ENCODE measurements at places on chromosomes 3 and 15.

DNA sequence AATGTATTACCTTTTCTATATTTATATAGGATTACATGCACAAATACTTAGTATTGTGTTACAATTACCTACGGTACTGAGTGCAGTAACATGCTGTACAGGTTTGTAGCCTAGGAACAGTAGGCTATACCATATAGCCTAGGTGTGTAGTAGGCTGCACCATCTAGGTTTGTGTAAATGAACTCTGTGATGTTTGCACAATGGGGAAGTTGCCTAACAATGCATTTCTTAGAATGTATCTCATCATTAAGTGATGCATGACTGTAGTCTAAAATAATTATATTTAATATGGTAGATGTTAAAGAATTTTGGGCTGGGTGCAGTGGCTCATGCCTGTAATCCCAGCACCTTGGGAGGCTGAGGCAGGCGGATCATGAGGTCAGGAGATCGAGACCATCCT, 281.0 kb downstream of the KLF13 start:
- DNase-seq, result peak; percentile 62

DNA sequence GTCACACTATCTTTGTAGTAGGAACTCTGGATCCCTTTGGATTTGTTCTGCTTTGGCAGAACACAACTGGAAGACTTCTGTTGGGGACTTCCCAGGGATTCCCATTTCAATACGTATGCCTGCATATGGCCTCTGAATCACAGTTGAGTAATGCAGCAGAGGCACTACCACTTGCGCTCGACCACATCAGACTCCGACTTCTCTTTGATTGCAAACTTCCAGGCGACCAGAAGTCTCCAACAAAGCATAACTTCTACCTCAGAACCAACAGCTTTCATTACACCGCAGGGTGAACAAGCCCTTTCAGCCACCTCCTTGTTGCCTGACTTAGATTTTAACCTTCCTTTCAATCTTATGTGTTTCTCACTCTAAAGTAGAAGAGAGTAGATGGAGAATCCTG, 924.4 kb downstream of the IGSF11 start:
- DNase-seq, result peak; percentile 93

GRCh38 chr15:71252044-71252739, 136.9 kb downstream of the THSD4 start:
- peak; percentile 65 for DNase-seq

- DNase-seq, result no peak
Observed at GRCh38 chr15:89143503-89144162, 55.4 kb downstream of the ABHD2 start.

GRCh38 chr3:197421021-197421420, 122.6 kb upstream of the DLG1 start:
- DNase-seq, result no peak

GRCh38 chr3:153313302-153313965, 151.4 kb downstream of the RAP2B start:
- DNase-seq, result peak; percentile 10

DNA sequence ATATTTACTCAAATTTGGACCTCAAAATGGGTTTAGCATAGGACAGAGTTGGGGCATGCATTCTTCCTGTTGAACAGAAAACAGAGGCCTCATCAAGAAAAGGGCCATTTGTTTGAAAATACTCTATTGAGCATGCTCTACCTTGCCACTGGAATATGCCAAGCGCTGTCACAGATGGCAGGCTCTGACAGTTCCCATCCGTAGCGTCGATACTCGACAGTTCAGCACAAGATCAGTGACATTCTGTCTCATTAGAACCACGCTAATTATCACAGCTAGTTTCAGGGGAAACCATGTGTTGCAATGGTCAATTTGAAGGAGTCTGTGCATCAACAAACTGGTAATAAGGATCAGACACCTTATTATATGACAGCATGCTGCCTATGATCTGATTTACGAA, 54.5 kb downstream of the SATB1 start:
- no peak for DNase-seq

GRCh38 chr15:69522361-69522760, 69.7 kb downstream of the RPLP1 start:
- DNase-seq, result peak; percentile 67

GRCh38 chr15:39756806-39757522, 25.7 kb downstream of the FSIP1 start:
- DNase-seq, result peak; percentile 74

GRCh38 chr3:61945657-61946056, 384.3 kb downstream of the PTPRG start:
- DNase-seq, result no peak

- peak; percentile 76 for DNase-seq
Observed at GRCh38 chr15:68644083-68644904, 65.5 kb downstream of the CORO2B start.

DNA sequence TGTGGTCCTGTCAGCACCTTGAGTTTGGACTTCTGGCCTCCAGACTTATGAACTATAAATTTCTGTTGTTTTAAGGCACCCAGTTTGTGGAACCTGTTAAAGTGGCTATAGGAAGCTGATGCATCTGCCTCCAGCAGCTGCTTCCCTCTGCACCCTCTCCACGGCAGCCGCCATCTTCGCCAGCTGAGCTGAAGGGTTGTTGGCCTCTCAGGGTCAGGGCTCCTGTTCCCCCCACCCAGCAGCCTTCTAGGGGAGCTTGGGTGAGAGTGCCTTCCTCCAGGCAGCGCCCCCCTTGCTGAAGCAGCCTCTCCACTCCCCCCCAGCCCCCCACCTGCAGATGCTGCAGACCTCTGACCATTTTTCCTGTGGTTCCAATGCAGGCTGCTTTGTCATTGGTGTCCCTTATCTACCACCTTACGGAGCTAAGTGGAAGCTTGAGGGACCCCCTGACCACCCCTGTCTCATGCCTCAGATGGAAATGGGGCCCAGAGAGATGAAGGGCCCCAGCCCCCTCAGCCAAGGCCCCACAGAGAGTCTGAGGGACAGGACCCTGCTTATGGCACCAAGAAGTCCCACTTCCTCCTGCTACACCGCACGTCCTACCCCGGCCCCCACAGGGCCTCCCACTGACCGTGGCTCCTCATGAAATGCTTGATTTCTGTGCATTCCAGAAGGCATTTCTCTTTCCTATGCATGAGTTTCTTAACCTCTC, 61.4 kb upstream of the TLE3 start:
- no peak for DNase-seq

DNA sequence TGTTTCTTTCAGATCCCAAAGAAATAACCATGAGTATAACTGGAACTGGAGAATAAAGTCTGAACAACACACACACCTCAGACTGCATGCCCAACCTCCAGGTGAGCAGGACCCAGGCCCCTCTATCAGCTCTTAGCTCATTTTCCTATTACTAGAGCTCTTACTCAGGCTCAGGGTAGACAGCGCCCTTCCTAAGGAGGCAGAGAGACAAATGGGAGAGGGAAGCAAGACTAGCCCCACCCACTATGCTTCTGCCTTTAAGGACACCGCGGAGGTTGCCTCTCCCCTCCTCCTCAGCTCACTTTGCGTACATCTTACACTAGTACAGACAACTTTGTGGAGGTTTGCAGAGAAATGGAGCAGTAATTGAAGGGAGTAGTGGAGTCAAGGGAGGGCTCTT, 44.0 kb upstream of the GLCE start:
- DNase-seq, result no peak

DNA sequence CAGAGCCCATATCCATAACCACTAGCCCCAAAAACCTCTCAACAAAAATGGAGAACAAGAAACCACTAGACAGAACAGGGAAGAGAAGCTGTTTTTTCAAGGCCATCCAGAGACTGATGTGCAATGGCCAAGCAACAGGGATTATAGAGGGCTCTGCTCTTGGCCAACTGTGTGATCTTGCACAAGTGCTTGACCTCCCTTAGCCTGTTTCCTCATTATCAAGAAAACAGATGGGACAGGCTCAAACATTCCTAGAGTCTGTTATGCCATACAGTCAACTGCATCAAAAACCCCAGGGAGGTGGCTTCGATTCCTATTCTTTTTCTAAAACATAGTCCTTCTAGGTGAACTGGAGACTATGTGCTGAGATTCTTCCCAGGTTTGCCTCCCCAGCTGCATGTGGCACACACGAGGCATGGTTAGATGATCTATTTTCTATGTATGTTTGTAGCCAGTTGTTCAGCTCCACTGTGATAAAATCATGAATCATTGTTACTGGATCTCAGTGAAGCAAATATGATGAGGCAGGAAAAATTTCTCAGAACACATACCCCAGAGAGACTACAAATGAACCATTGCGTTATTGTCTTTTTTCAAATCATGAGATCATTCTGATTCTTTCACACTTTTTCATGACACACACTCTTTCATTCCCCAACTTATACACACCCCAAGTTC, 132.9 kb upstream of the TGFBR2 start:
- DNase-seq, result peak; percentile 68

DNA sequence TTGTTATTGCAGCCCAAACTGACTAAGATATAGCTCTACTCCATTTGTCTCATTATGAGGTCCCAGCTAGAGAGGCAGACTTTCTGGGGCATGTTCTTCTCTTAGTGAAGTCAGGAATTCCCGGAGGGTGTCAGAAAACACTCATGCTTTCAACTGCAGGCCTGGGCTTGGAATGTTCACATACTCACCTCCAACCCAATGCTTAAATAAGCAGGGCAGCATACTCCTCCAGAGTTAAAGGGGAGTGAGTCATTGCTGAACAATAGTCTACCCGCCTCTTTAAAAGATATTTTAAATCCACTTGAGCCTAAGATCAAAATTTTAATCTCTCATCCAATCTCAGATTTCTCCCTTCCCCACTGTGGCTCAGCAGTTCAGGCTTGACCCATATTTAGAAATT, 167.8 kb upstream of the DPH6 start:
- peak; percentile 97 for DNase-seq

GRCh38 chr15:91385311-91385710, 285.3 kb downstream of the SV2B start:
- peak; percentile 55 for DNase-seq

DNA sequence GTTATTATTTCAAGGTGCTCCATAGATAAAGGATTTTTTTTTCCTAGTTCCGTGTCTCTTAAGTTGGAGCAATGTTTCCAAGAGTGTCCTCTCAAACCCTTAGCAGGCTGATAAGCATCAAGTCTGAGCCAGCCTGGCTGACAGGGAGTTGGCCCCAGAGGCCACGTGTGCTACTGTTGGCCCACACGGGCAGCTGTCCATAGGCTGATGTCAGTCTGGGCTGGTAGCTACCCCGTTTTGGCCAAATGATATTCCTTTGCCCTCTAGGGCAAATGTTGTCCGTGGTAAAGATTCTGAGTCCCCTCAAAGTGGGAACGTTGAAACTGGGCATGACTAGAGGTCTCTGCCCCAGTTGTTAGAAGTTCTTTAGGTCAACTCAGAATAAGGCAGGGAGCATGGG, 99.4 kb downstream of the FLNB start:
- DNase-seq, result no peak

- peak; percentile 23 for DNase-seq
Observed at GRCh38 chr15:88701561-88702095, 62.8 kb downstream of the ISG20 start.

DNA sequence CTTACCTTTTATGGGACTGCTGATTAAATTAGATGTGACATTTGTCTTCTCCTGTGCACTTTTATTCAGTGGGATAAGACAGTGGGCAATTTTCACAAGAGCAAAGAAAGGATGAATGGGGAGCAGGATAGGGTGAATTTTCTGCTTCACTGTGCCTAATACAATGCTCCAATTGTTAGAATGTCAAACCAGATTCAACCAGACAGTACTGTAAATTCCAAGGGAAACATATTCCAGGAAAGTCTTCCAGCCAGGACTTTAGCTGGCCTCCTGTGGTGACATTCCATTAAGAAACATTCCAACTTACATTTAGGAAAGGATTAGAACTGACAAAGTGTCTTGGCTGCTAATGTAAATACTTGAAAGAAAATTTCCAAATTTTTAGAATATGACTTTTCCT, 100.1 kb upstream of the PROK2 start:
- DNase-seq, result no peak

DNA sequence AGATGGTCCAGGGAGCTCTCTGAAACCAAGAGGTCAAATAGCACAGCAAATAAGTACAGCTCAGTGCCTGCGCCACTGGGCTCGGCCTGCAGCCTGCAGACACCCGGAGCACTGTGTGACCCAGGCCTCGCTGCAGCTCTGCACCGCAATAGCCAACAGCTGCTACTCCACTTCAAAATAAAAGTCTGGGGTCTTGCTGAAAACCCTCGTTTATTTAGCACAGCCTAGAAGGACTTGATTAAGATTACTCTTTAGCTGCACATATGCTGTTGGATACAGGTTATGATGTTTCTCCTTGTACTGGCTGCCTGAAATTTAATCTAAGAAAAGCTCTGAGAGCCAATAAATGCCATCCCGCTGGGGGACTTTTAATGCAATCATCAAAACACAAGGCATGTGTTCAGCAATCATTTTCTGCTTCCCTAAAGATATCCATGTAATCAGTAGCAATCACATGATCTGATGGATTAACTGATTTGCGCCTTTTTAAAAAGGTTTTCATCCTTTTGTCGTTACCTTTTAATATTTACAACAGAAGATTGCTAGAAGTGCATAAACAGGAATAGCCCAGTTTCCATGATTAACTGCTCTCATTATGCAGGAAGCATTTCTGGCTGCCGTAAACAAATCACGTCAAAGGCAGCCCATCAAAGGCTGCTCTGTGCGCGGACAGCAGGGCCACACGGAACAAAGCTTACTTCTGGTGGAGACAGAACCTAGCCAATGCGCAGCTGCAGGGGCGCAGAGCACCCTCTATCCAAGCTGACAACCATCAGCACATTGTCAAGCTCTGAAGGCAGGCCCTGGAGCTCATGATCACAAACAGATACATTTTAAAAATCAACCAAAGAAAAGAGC, 58.8 kb downstream of the CLASP2 start:
- peak; percentile 54 for DNase-seq

DNA sequence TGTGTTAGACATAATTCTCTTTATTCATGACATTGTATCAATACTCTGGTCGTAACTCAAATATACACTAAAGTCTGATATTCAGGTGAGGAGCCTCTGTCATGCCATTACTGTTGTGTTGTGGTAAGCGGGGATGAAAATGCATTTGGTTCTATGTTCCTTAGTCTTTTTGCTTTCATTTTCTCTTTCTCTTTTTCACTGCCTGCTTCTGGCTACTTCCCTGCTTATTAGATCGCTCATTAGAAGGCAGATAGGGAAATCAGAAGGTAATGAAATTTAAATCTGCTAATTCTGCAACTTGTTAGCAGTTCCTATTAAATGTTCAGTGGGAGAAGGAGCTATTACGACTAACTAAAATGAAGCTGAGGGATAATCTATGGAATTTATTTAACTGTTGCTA, 345.0 kb downstream of the GRM7 start:
- no peak for DNase-seq

GRCh38 chr3:112471596-112472325, 27.5 kb downstream of the BTLA start:
- no peak for DNase-seq

- no peak for DNase-seq
Observed at GRCh38 chr15:51883271-51883837, 53.9 kb downstream of the TMOD3 start.

- no peak for DNase-seq
Observed at GRCh38 chr3:135762188-135762856, 203.2 kb upstream of the PPP2R3A start.

- peak; percentile 63 for DNase-seq
Observed at GRCh38 chr3:172332256-172333041, 115.8 kb downstream of the GHSR start.
